ENCODE measurements at places on chromosomes 13 and 19.

DNA sequence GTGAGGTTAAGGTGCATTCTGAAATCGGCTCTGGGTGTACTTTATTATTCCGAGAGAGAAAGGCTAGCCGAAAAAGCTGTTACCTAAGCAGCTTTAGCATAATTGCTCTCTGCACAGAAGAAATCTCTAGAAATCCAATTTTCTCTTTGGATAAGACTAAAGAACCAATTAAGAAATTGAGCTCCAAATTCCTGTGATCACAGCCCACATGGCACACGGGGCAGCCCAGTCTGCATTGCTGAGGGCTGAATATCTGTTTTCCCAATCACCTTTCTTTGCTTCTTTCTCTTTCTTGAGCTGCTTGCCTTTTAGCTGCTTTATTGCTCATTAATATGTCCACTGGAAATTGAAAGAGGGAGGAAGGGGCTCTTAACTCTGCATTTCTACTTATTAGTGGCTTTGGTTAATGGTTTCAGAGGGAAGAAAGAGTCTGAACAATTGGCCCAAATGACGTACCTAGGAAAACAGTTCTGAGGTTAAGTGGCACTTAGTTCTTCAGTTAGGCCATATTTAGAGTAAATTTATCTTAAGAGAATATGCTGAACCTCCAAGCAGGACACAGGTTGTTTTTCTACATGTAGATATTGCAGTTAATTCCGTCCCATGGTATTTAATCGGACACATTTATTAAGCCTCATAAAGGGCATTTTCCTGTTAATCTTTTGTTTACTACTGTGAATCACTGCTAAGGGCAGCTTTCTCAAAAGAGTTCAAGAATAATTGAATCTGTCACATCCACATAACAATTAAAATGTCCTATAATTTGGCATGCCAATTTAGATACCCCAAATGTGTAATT lies 265.7 kb downstream of the ABCC4 start:
- no peak for DNase-seq

GRCh38 chr19:18292810-18293641 lies 11.6 kb upstream of the JUND start:
- no peak for DNase-seq

DNA sequence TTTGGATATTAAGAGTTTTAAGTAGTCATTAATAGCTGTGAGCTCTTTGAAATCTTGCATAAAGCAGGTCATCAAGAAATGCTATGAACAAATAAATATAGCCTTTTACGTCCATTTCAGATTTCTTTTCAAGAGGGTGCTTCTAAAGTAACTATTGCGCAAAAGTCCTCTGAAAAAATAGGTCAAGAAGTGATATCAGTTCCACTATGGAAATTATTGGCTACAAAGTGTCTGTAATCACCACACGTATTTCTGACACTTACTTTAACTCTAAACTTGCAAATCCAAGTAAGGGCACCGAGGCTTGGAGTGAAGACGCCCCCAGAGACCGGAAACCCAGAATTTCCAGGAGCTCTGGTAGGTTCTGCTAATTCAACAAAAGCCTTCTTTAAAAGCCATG lies 44.9 kb upstream of the STARD13 start:
- no peak for DNase-seq

GRCh38 chr19:50626795-50627194 lies 12.9 kb downstream of the SYT3 start:
- DNase-seq = no peak

GRCh38 chr19:16023146-16023915 lies 53.0 kb upstream of the TPM4 start:
- DNase-seq = no peak

DNA sequence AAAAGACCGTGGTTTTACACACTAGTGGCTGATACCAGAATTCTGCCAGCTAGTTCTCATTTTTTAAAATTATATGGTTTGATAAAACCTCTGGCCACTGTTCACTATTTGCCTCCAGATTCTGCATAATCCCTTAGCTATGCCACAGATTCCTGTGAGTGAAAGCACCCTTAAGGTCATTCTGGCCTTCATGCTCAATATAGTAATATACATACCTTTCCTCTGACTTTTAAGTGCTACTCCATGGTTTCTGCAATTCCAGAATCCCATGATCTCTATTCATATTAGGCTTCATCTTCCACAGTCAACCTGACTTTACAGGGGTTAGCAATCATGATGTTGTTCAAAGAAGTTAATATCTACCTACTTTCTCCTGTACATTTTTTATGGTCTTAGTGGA lies 274.1 kb upstream of the EDNRB start:
- no peak for DNase-seq

Data from stimulated activated CD8-positive, alpha-beta memory T cell treated with anti-CD3 and anti-CD28 coated beads, Interleukin-7, amount 100 ng/mL, for 4 hours (primary cell).